ENCODE measurements at places on chromosomes 5 and 9.

GRCh38 chr9:114571391-114571790 is 16.2 kb upstream of the ATP6V1G1 start:
- no peak for DNase-seq

DNA sequence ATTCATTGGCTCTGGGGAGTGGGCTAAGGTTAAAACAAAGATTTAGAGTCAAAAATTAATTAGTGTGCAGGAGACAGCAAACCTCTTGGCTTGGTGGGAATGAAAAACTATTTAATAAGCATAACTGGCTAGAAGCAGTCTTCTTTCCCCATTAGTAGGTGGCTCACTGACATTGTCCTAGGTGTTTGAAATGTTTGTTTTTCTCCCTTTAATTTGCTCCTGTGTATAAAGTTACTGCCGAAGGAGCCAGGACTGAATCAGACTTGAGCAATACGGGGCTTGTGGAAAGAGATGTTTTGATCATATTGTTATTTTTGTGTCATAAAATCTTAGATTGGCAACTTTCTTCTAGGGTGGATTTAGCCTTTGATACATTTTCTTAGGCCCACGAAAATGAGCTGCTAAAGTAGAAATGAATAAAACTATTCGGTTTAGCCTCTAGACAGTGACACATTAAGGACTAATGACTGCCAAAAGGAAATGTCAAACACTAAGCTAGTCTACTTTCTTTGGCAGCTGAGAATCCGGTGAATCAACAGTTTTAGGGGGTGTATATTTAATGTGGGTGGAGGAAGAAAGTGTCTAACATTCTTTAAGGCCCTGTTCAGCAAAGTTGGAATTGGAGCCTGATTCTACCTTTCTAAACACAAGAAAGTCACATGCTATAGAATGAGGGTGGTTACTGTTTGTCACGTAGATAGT is 30.2 kb downstream of the LRRTM2 start:
- DNase-seq, result no peak

GRCh38 chr9:86946201-86947145 is 833 bp downstream of the GAS1 start:
- peak; percentile 81 for DNase-seq

DNA sequence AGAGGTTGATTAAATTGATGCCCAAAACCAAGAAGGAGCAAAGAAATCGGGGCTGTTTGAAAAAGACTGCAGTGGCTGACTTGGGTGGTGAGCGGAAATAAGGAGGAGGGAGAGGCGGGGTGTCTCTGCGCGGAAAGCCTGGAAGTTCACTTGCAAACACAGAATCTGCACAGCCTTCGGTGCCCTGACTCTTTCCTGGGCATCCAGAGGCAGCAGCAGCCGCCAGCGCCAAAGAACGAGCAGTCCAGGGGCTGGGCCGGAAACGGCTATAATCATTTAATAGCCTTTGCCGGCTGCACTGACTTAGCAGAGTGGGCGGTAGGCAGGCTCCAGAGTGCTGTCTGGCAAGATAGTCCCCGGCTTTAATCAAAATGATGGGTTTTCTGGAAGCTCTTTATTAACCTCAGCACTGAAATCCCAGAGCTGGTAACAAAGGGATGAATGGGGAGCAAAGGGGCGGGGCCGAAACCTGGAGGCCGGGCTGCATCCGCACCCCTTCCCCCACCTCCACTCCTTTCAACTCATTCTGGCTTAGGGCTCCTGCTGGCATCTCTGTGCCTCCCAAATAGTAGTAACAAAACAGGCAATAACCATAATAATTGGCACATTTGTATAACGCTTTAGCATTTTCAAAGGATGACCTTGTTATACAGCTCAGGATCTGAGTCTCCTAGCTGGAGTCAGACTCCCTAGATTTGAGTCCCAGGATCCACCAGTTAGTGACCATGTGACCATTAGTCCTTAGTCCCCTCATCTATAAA is 35.7 kb downstream of the PCDHAC2 start:
- DNase-seq, result peak; percentile 70

GRCh38 chr5:91110686-91111085 is 272.4 kb downstream of the ARRDC3 start:
- no peak for DNase-seq

- no peak for DNase-seq
Measured at GRCh38 chr5:76391014-76391413, 12.1 kb upstream of the IQGAP2 start.

- no peak for DNase-seq
Measured at GRCh38 chr9:131950487-131950886, 129.2 kb downstream of the MED27 start.

DNA sequence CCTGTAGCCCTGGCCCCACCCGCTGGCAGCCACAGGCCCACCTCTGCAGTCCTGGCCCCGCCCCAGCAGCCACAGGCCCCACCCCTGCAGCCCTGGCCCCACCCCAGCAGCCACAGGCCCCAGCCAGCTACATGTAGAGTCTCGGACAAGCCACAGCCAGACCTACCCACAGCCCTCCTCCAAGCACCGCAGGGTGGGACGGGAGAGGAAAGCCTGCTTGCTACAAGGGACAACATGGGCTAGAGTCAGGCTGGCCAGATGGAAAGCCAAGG is 49.5 kb upstream of the SARDH start:
- no peak for DNase-seq

DNA sequence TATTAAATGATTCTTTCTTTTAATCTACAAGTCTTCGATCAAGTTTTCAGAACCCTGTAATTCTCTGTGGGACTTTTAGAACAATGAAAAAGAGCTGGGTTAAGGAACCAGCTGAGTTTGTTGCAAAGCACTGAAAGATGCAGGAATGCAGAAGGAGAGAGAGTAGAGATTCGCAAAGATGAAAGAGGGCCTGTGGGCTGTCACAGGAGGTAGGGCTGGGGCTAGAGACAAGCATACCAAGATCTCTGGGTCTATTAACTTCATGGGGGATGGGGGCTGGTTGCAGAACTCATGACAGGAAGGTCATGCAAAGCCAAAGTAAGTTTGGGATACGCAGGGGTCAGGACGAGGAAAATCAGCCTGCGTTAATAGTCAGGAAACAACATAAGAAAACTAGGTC is 81.8 kb downstream of the LURAP1L start:
- DNase-seq, result no peak

GRCh38 chr5:109681763-109682162 is 8.0 kb upstream of the MAN2A1 start:
- no peak for DNase-seq

- DNase-seq, result no peak
Measured at GRCh38 chr5:136729901-136730355, 364.6 kb upstream of the TRPC7 start.
